GM18507 (cell line): ENCODE measurements at places on chromosomes 5 and 9.
A peak's percentile ranks its signal among the peaks of the same experiment; 100 is the strongest.

DNA sequence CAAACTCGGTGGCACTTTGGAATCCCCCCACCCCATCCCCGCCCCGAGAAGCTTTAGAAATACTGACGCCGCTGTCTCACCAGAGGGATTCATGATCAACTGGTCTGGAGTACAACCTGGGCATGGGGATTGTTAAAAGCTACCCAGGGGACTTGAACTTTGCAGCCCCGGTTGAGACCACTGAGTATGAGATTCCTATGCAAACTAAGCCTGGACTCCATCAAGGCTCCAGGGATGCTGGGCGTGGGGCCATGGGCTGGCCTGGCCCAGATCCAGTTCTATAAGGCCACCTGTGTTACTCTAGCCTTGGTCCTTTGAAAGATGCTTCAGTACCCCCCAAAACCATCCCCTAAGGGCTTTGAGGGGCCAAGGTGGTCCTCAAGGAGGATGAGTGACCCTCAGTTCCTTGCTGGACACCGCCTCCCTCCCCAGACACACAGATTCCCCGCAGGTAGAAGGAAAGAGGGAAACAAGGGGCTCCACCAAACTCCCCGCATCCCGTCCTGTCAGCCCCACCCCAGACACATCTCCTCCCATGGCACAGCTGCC, 68.5 kb downstream of the MRPL36 start:
- no peak for DNase-seq

GRCh38 chr9:125632321-125633115, 74.5 kb downstream of the MAPKAP1 start:
- DNase-seq: peak; percentile 28

GRCh38 chr9:20509466-20509865, 112.8 kb downstream of the MLLT3 start:
- no peak for DNase-seq

- DNase-seq: no peak
These were observed 68.7 kb downstream of the CRB2 start for GRCh38 chr9:123424552-123425225.

- DNase-seq: no peak
These were observed 77.7 kb downstream of the HOMER1 start for GRCh38 chr5:79436224-79436623.

GRCh38 chr5:158899211-158899610, 200.5 kb downstream of the EBF1 start:
- no peak for DNase-seq

GRCh38 chr9:104094534-104095015, 466 bp downstream of the SMC2 start:
- no peak for DNase-seq

GRCh38 chr9:102875687-102876086, 119.4 kb upstream of the CYLC2 start:
- no peak for DNase-seq

DNA sequence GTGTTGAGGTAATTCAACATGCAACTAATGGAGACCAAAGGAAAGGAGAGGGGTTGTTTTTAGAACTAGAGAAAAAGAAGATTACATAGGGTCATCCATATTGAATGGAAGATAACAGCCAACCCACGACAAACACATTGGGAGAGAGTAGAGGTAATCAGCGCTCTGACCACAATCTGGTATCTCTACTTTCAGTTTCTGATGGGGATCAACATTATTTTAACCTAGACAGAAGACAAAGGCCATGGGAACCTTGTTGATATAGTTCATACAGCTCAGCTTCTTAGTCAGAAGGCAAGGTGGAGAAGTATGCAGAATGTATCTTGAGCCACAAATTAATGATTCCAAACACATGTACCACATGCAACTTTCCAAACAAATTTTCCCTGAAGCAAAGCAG, 537.1 kb upstream of the ST8SIA4 start:
- no peak for DNase-seq

GRCh38 chr9:84841931-84842330, 172.4 kb downstream of the NTRK2 start:
- DNase-seq: no peak

- DNase-seq: no peak
These were observed 404.6 kb downstream of the DMRT2 start for GRCh38 chr9:1454616-1455347.

GRCh38 chr9:132901858-132902831, 23.4 kb downstream of the SPACA9 start:
- DNase-seq: peak; percentile 60

DNA sequence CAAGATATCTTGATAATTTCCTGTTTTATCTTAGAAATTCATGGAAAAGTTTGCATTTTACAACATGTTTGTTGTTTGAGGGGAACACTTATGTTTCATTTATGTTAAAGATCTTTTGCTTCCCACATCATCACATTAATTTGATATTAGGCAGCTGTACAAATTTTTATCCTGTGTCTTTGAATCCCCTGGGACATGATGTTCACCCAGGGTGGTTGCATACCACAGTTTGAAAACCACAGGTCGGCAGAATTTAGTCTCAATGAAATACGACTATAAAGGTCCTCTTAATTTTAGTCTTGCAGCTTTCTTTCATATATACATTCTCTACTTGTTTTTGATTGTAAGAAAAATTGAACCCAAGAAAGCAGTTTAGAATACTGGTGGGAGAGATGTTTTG, 3.7 kb downstream of the NAA35 start:
- DNase-seq: no peak

GRCh38 chr9:132910376-132910775, 31.7 kb downstream of the SPACA9 start:
- no peak for DNase-seq

DNA sequence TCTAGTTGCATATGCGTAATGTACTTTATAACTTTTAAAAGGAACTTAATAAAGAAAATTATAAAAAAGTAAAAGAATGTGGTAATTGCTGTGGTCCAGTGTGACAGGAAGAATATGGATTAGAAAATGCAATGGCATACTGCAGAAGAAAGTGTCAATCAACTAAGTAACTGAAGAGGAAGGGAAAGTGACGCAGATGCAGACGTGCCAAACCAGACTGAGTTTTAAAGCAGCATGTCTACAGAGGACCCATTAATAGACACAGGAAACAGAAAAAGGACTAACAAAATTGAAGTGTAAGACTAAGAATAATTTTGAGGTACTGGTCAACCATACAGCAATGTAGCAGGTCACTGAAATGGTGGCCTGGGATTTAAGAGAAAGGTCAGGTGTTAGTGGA, 73.3 kb downstream of the DPYSL3 start:
- DNase-seq: no peak

- no peak for DNase-seq
These were observed 70.5 kb downstream of the ZNF618 start for GRCh38 chr9:113946496-113947115.

DNA sequence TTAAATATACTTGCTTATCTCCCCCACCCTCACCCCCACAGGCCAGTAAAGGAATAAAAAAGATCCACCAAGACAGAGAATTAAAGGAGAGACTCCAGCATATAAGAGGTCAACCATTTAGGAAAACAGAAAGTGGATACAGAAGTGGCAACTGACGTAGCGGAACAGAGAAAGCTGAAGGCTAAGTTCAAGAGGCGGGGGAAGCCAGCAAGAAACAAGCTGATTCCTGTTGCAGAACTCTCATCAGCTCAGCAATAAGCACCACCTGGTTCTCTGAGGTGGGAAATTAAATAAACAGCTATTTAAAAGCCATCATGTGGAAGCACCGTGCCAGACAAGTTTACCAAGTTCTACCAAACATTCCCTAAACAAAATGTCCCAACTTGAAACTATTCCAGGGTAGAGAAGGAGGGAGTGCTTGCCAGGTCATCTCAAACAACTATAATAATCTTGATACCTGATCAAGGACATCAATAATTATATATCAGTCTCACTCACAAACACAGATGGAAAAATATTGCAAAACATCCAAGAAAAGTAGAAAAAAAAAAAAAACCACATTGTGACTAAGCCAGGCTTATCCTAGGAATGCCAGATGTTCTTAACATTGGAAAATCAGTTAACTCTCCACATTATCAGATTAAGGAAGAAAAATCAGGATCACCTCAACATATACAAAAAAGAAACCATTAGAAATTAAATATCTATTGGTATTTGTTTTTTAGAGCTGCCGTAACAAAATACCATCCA, 7.3 kb upstream of the ARL15 start:
- no peak for DNase-seq

- DNase-seq: no peak
These were observed 72.1 kb upstream of the HSPB3 start for GRCh38 chr5:54383225-54383901.

GRCh38 chr5:60929024-60929423, 15.8 kb downstream of the ERCC8 start:
- no peak for DNase-seq

DNA sequence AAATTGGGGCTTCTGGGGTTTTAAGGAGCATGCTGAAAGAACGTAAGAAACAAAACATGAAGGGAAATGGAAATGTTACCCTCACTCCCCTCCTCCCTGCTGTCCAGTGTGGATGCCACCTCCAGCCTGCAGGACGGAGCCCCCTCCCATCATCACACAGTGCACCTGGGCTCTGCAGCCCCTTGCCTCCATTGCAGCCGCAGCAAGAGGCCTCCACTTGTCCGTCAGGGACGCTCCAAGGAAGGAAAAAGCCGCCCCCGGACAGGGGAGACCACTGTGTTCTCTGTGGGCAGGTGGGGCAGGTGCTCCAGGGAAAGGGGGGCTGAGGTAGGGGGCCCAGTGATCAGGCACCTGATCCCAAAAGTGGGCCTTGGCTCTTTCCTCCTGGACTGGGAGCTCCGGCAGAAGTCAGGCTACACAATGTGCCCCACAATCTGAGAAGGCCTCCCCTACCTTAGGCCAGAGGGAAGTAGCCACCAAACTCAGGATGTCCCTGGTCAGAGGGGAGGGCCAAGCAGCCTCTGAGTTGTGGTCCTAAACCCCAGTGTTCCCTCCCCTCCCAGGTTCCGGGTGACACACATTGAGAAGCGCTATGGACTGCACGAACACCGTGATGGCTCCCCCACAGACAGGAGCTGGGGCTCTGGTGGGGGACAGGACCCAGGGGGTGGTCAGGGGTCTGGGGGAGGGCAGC, 2.7 kb downstream of the RELL2 start:
- no peak for DNase-seq

- DNase-seq: peak; percentile 4
These were observed 1264.5 kb upstream of the ACO1 start for GRCh38 chr9:31119890-31120454.

DNA sequence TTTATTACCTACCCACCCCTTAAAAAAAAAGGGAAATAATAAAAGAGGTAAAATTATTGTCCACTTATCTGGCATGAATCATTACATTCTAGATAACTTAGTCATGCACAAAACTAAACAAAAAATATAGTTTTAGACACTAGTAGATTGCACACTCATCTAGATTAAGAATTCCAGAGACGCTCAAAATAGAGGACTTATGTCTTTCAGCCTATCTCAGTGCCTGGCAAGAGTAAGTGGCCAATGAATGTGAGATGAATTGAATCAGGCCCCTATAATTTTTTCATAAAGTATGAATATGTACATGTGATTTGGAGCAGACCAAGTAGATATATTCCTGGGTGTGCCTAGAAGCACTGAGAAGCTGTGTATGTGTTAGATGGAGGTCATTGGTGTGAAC, 2.0 kb upstream of the RXFP3 start:
- no peak for DNase-seq

DNA sequence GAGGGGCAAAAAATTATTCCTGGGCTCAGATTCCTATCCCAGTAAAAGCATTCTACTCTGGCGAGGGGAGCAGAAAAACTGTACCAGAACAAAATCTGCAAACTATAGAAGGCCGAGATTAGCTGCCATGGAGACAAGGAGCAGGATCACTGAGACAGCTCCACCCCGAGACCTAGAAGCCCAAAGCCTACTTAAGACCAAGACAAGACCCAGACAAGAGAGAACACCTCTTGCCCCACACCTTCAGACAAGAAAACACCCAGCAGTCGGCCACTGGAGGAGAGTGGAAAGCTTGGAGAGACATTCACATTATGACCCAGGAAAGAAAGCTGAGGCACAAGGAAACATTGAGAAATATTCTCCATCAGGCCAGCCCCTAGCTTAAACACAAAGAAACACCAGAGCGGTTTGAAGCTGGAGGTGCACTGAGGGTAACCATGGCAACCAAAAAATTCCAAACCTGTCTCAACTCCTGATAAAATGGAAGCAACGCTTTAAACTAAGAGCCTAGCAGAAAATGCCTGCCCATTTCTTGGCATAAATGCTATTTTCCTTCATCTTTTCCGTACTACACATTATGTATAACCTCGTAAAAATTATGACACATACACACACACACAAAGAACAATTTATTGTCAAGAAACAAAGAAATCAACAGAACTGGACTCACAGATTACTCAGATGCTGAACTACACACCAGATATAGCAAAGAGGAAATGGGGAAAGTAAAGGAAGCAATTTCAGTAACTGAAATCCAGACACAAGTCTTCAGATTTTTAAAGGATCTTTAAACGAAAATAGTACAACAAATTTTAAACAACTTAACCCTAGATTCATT, 53.8 kb upstream of the FTMT start:
- DNase-seq: no peak

GRCh38 chr5:21574438-21574837, 1278.7 kb downstream of the CDH12 start:
- DNase-seq: no peak

DNA sequence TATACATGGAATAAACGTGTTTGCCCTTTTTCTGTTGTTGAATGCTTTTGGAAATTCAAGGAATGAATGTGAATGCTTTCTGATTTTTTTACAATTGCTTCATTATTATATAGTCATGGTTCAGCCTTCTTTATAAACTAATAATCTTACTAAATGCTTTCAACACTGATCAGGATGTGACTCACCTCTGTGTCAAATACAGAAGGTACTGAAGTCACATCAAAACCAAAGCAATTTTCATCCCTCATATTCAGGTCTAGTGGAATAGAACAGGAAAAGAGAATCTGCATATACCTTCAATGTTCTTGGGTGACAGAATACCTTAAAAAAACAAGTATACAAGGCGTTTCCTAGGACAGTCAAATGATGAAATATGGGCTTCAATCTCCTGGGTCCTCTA, 170.7 kb downstream of the PDE4D start:
- DNase-seq: no peak

- DNase-seq: no peak
These were observed 35.4 kb upstream of the PHF2 start for GRCh38 chr9:93541005-93541404.
